ENCODE measurements at places on chromosomes 5 and 9.

DNA sequence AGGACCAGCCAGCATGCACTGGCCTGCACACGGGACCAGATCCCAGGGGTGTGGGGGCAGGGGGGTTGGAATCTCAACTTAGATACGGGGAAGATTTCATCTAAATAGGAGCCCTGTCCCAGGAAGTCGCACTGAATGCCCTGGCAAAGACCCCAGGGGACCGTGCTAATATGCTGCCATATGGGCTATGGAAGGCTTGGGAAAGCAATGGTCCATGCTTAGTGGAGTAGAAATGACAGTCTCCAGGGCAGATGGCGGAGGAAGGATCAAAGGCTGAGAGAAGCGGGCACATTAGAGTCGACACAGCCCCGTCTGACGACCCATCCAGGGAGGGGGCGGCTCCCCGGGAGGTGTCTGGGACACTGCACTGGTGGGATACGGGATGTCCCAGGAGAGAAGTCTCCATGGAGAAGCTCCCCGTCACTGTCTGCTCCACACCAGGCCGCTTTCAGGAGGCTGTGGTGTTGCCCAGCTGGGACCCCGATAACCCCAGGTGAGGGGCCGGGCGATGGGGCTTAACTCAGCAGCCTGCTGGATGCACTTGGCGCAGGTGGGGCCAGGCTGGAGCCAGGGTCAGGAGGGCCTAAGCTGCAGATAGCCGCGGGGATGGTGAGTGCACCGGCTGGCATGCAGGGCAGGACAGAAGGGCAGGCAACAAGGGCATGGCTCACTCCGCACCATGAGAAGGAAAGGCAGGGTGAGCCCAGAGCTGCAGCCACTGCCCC, 377.7 kb upstream of the IRX1 start:
- no peak for DNase-seq

DNA sequence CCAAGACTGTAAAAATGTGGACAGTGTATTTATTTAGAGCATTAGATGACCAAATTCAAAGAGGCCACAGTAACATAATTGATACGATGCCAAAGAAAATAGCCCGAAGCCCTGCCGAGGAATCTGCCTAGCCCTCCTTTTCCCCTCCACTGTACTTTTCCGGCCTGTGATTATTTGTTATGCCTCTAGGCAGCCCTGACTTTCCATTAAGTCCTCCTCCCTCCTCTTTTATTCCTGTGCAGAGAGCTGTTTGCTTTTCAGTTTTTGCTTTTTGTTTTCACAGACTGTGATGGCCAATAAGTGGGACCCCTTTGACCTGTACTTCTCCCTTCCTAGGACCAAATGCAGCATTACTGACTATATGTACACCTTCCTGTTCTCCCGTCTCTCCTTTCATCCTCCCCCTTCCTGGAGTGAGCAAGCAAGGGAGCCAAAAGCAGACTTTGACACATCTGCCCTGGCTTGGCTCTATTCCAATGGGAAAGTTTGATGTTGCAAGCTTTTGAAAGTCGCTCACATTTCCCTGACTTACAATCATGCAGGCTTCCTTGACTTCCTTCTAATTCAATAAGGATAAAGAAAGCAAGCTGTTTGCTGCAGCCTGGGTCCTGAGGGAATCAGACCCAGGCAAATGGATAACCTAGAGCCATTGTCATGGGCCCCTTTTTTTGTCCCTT, 76.1 kb downstream of the NREP start:
- peak; percentile 35 for DNase-seq

DNA sequence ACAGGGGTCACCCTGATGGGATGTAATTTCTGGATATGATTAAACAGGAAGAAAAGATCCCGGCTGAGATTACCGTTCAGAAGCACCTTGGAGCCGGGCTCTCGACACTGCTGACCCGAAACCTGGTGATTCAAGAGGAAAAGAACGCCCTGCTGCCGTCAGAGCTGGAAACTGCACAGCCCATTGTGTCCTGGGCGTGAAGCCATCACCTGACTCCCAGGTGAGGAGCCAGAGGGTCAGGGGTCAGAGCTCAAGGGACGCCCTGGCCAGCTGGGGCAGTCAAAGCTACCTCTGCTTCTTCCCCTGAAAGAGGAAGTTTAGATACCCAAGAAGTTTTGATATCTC, 17.8 kb upstream of the SLC12A7 start:
- DNase-seq, result no peak

GRCh38 chr5:74185599-74185998, 454.9 kb downstream of the ENC1 start:
- DNase-seq, result peak; percentile 88

DNA sequence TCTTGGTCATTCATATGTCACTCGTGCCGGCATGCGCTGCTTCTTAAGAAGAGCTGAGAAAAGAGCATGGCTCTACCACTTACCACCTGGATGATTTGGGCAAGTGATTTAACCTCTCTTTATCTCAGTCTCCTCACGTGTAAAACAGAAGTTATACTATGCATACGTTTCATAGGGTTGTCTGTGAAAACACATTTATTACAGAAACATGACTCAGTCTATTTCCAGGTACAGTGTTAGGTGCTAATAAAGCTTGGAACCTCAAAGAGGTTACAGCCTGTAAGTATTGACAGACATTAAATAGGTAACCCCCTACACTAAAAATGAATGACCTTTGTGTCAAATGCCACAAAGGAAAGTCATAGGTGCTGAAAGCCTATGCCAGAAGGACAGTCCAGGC, 43.1 kb downstream of the MED27 start:
- DNase-seq, result no peak
